ENCODE measurements at places on chromosomes 6 and 20.

GRCh38 chr6:115360602-115361325 is 699.9 kb downstream of the FRK start:
- DNase-seq: no peak

GRCh38 chr20:62537649-62538292 is 62.0 kb upstream of the GATA5 start:
- DNase-seq: no peak

DNA sequence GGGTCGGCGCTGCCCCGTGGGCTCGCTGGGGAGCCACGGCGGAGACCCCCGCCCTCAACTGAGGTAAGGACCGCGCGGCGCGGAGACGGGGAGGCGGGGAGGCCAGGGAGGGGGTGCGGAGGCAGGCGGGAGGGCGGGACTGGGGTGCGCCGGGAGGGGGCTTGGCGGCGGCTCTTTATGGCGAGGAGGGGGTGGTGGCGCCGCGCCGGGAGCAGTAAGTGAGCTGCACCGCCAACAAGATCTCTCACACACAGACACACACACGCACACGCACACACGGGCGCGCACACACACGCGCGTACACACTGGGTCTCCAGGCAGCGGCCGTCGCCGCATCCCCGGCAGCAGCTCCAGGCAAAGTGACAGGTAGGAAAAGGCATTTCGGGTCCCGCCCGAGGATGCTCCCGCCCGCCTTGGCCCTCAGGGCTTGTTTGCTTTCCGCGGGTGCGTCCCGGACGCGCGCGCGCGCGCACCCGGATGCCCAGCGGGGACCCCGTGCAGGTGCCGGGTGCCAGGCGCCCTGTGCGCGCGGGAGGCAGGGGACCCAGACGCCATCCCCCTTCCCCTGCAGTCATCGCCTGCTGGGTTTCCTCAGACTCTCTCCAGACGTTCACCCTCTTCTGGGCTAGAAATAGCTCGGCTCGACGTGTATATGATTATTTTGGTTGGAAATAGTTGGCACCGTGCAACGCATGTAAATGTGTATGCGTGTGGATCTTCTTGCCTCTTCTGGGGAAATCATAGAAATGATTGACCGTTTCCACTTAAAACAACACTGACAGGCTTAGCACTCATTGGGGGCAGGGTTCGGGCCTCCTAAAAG is at the start of gene PLCB4:
TSS of gene PLCB4 (plus strand) at position 247 of the 823 bp plus-strand sequence. CDS start 238,728 bp downstream, outside the sequence.
- peak; percentile 78 for DNase-seq

- DNase-seq: no peak
Measured at GRCh38 chr6:43861212-43861894, 91.3 kb downstream of the VEGFA start.

DNA sequence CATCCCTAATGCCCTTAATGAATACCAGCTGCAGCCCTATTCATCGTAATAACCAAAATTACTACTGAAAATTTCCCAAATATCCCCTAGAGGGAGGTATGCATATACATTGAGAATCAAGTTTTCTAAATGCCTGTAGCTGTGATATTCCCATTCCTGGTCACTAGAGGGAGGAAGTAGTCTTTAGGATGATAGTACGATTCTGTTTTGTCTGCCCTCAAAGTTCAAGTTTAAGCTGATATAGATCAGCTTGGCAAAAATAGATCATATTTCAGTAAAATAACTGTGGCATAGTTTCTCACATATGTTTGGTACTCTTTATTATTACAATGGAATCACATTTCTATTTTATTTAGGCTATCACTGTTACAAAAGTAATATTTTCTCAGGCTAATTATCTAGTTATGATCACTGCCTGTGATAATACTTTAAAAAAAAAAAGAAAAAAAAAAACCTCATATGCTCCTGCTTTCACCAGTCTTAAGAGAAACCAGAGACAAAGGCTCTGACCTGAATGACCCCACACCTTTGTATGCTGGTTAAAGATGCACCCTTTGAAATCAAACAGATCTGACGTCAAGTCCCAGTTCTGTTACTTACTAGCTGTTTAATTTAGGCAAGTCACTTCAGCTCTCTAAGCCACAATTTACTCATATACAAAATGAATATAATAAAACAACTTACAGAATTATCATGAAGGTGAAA is 11.0 kb downstream of the TSPYL1 start:
- DNase-seq: no peak

GRCh38 chr6:143187238-143187923 is 126.7 kb downstream of the AIG1 start:
- no peak for DNase-seq

- no peak for DNase-seq
Measured at GRCh38 chr6:134398453-134398852, 80.5 kb upstream of the SGK1 start.

DNA sequence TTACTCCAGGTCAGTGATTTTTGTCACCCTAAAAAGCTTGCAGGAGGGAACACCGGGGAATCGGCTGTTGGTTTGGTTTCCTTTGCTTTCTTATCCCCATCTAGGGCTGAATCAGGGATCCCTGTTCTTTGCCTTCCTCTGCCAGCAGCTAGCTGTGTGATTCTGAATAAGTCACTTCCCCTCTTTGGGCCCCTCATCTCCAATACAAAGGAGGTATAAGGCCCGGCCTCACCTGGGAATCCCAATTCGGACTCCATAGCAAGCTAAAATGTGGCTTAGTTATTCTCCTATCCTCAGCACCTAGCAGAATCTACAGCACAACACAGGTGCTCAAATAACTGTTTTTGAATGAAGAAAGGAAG is 18.5 kb upstream of the ARMC12 start:
- DNase-seq: no peak

GRCh38 chr6:32140420-32141046 is 10.4 kb upstream of the FKBPL start:
- no peak for DNase-seq

DNA sequence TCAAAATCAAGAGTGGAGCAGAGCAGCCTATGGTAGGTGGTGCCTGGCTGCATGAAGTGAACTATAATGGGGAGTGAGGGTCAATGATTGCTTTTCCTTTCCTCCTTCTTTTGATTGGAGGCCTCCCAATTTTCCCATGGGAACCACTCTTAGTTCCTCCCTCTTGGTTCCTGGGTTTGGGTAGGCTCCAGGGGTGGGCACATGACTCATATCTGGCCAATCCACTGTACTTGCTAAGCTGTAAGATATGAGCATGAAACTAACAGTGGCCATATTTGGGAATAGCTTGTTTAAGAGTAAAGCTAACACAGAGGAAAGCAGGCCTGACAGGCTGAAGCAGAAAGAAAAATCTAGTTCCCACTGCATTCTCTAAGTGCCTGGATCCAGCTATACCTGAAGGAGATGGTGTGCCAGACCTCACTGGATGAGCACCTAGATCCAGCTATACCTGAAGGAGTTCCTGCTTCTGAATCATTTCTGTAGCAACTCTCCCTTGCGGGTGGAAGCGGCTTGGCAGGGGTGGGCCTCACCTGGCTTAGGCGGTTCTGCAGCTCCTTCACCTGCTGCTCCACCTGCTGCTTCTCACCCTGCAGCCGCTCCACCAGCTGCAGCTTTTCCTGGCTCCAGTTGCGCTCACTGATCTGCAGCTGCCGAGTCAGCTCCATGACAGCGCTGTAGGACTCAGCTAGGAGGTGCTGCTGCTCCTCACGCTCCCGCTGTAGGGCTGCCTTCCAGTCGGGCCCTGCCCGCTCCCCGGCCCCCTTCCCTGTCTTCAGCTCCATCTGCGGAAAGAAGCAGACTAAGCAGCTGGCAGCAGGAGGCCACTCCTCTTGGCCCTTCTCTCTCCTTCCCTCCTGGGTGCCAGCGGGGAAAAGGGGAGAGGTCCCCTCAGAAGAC is 29.0 kb upstream of the DSN1 start:
- no peak for DNase-seq

DNA sequence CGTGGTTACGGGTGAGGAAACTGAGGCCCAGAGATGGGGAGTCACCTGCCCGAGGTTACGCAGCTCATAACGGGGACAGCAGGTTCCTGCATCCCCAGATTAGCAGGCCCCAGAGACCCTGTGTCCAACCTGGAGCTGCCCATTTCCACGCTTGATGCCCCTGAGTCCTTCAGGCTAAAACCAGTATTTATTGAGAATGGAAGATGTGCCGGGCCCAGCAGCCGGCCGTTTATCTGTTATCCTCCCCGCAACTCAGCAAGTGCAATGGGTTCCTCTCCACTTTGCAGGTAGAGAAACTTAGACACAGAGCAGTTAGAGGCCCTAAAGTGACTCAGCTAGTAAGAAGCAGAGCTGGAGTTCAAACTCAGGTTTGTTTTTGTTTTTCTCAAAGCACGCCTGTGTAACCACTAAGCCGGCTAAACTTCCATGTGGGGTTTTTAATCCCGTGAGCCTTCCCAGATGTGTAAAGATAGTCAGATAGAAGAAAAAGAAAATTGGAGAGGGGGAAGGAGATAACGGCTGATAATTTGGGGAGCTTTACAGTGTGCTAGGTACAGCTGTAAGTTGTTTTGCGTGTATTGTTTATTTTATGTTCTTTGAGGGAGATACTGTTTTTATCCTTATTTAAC is 775 bp downstream of the PFDN4 start:
- no peak for DNase-seq

DNA sequence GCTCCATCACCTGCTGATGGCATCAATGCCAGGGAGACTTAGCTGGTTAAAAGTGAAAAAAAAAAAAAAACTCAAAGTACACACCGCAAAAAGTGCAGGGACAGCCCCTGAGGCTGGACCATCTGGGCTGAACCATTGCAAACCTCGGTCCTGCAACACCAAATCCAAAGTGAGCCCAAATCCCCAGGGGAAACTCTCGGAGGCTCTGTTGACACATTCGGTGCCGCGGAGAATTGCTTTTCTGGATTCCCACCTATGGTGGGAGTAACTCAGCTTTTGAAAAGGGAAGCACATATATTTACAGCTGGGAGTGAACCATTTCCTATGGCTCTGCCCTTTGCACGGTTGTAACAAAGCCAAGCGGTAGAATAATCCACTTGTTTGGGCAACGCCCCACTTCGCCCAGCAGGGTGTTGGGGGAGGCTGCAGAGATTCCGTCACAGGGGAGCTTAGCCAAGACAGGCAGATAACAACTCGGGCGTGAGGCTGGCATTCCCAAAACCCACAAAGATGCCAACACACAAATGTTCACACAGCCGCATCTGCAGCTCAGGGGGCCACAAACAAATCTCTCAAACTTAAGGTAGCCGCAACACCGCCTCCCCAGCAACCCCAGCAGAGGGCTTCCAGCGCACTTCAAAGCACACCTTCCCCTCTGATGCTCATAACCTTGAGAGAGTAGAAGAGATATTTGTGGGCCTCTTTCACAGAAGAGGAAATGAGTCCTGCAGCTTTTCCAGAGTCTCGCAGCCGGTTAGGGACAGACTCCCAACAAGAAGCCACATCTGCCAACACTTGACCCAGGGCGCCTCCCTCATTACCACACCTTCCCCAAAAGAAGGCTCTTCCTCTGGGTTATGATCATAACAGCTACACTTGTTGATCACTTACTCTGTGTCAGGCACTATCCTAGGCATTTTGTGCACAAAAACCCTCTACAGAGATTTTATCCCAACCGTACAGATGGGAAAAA is 11.4 kb downstream of the ZC3H12D start:
- no peak for DNase-seq

- DNase-seq: no peak
Measured at GRCh38 chr6:105014954-105015353, 58.0 kb downstream of the LIN28B start.

GRCh38 chr6:104686550-104687175 is 173.1 kb downstream of the HACE1 start:
- DNase-seq: no peak

DNA sequence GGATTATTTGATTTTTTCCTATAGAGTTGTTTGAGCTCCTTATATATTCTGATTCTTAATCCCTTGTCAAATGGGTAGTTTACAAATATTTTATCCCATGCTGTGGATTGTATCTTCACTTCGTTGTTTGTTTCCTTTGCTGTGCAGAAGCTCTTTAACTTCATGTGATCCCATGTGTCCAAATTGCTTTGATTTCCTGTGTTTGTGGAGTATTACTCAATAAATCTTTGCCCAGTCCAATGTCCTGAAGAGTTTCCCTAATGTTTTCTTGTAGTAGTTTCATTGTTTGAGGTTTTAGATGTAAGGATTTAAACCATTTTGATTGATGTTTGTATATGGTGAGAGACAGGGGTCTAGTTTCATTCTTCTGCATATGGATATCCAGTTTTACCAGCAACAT is 143.7 kb upstream of the HTR1E start:
- no peak for DNase-seq

- no peak for DNase-seq
Measured at GRCh38 chr6:36560822-36561221, 13.5 kb upstream of the STK38 start.

GRCh38 chr6:29447670-29448069 is 8.6 kb downstream of the OR10C1 start:
- DNase-seq: no peak

DNA sequence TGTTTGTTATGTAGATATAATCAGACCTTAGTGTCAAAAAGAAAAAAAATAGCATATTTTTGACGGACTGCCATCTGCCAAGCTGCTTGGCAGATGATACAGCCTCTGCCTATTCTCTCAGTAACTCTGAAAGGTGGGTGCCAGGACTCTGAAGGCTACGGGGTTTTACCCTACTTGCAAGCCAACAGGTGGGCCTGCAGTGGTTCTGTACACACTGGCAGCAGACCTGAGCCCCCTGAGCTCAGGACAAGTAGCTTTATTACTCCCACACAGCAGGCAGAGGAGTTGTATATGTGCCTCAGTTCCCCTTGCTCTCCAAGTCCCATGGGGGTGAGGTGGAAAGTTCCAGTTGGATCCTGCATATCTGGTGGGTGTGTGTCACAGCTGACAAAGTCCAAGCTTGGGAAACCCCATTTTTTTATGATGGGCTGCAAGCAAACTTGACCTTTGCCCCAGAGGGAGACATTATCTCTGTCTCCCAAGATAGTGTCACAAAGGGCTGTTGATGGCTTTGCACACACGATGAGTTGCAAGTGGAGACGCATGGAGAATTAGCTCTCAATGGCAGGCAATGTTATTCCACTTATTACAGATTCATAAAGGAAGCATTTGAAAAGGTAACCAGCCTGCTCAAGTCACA is 20.5 kb upstream of the AFDN start:
- no peak for DNase-seq

Measured in cardiac septum (tissue), 1 donor.